Sigmoid colon (tissue), 7 donors: ENCODE measurements at places on chromosomes 16 and 17. TPM values are rescaled to one million over a fixed set of nuclear protein-coding genes. Genes with fewer than 3 reads are reported as not detected.

DNA sequence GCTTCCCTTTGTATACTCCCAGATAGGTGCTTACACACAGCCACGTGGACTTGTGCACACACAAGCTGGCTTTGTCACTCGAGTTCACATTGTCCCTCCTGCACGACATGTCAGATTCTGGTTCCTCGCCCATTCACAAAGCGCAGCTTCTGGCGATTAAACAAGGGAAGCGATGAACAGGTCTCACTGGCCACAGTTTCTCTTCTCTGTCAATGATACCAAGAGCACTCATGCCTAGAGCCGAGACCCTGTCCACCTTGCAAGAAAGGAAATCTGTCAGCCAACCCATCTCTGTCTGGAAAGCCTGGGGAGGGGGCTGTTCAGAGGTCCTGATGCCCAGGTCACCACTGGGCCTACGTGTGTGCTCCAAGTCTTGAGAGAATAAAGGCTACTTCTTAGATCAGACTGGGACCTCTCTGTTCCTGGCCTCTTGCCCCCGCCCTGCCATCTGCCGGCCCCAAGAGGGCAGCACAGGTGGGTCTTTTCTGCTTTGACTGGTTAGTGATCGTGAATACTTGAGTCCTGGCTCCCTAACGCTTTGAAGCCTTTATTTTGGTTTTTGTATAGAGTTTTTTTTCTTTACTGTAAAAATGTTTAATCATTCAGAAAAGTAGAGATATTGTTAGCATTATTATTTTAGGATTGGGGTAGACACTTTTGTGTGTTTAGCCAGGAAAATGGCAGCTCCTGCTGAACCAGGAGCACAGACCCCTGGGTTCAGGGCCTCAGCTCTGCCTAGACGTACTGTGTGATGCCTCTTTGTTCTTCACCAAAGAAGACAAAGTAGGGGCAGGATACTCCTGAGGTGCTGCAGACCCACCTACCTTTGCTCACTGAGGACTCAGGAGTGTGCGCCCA, 104.7 kb downstream of the MRM1 start:
- H3K36me3 ChIP-seq, result no peaks in the 10 kb centered on the region
- no peak overlapping the region for H3K4me3 ChIP-seq
- no peak for DNase-seq
- no peaks in the 10 kb centered on the region for H3K4me1 ChIP-seq
- H3K27me3 ChIP-seq, result peaks cover 7% of the 10 kb centered on the region
- H3K27ac ChIP-seq, result no peak overlapping the region

DNA sequence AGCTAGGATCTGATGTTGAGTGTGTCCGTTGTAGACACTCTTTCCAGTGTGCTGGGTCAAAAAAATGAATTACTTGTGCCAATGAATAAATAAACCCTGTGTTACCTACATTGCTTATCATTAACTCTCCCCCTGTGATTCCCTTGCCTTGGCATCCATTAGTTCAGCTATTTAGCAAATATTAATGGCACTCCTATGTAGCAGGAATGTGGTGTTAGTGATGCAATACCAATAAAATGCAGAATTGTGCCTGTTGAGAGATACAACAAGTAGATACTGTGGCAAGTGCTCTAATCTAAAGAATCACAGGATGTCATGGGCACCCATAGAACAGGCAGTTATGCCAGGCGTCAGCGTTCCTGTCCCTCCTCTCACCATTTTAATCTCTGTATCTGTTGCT, 343.2 kb downstream of the PMP22 start:
- no peak overlapping the region for H3K27ac ChIP-seq
- DNase-seq, result no peak
- H3K36me3 ChIP-seq, result no peaks in the 10 kb centered on the region
- peaks cover 18% of the 10 kb centered on the region for H3K27me3 ChIP-seq
- H3K4me1 ChIP-seq, result no peaks in the 10 kb centered on the region

- no peak overlapping the region for H3K4me3 ChIP-seq
- no peak overlapping the region for H3K27ac ChIP-seq
- H3K4me1 ChIP-seq, result no peaks in the 10 kb centered on the region
- peaks cover 63% of the 10 kb centered on the region for H3K27me3 ChIP-seq
- no peaks in the 10 kb centered on the region for H3K36me3 ChIP-seq
- no peak for DNase-seq
These were observed 369 bp upstream of the BTBD17 start for GRCh38 chr17:74362069-74362405.

DNA sequence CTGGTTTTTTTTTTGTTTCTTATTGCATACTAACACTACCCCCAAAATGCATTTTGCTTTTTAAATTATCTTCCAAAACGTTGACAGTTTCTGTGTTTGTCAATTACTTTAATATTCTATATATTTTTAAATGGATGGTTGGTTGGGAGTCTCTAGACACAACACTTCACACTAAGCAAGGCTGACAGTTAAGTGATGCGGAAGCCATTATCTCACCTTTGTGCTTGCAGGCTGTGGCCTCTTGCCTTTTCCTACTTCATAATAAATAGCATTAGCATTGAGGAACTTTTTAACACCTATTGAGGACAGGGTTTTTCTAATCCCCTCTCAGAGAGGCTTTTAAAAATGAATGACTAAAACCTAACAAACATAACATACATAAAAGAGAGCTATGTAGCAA, 280.8 kb upstream of the TBX2 start:
- H3K4me3 ChIP-seq, result no peak overlapping the region
- H3K36me3 ChIP-seq, result no peaks in the 10 kb centered on the region
- no peak for DNase-seq
- H3K27me3 ChIP-seq, result no peaks in the 10 kb centered on the region

DNA sequence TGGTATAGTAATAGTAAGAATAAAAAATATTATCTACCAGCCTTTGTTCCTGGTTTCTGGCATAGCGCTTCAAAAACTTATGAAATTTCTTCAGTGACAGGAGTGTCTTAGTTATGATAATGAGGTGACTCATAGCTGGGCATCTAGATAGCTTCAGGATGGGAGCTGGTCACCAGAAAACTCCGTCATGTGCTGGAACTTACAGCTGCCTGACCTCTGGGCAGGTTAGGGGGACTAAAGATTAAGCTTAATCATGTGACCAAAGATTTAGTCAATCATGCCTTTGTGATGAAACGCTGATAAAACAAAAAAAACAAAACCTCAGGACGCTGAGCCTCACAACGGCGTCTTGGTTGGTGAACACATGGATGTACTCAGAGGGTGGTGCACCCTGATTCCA, 154.2 kb downstream of the MYO1D start:
- no peaks in the 10 kb centered on the region for H3K27me3 ChIP-seq
- no peaks in the 10 kb centered on the region for H3K4me1 ChIP-seq
- no peak for DNase-seq
- H3K36me3 ChIP-seq, result no peaks in the 10 kb centered on the region
- H3K4me3 ChIP-seq, result no peak overlapping the region

- H3K27ac ChIP-seq, result no peak overlapping the region
- H3K27me3 ChIP-seq, result no peaks in the 10 kb centered on the region
- H3K36me3 ChIP-seq, result no peaks in the 10 kb centered on the region
- H3K4me3 ChIP-seq, result no peak overlapping the region
- DNase-seq, result no peak
- no peaks in the 10 kb centered on the region for H3K4me1 ChIP-seq
These were observed 5.9 kb downstream of the SLC5A11 start for GRCh38 chr16:24851700-24852099.

- H3K4me1 ChIP-seq, result no peaks in the 10 kb centered on the region
- DNase-seq, result no peak
- H3K36me3 ChIP-seq, result no peaks in the 10 kb centered on the region
- H3K27ac ChIP-seq, result no peak overlapping the region
These were observed 225.9 kb upstream of the PMFBP1 start for GRCh38 chr16:72397876-72398275.

DNA sequence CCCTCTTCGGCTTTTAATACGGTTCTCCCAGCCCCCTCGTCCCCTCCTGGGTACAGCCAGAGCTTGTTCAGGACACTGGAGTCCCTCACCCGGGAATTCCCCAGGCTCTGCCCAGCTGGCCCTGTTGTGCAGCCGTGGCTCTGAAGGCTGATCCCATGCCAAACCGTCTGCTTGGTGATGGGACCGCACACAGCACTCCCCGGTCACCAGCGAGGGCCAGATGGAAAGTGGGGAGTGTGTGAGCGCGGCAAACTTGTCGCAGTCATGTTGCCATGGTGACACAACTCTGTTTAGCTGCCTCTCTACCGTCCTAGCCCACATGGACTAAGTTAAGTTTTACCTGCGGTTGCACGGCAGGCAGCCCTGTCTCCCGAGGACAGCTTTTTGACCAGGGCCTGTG, 107.9 kb downstream of the RAP1GAP2 start:
- H3K4me1 ChIP-seq, result no peaks in the 10 kb centered on the region
- no peaks in the 10 kb centered on the region for H3K27me3 ChIP-seq
- DNase-seq, result no peak
- no peak overlapping the region for H3K27ac ChIP-seq

- no peak overlapping the region for H3K27ac ChIP-seq
- H3K4me1 ChIP-seq, result peaks cover 8% of the 10 kb centered on the region
- no peak overlapping the region for H3K4me3 ChIP-seq
- H3K27me3 ChIP-seq, result peaks cover 5% of the 10 kb centered on the region
These were observed 3.9 kb upstream of the SKAP1 start for GRCh38 chr17:48433896-48434295.

DNA sequence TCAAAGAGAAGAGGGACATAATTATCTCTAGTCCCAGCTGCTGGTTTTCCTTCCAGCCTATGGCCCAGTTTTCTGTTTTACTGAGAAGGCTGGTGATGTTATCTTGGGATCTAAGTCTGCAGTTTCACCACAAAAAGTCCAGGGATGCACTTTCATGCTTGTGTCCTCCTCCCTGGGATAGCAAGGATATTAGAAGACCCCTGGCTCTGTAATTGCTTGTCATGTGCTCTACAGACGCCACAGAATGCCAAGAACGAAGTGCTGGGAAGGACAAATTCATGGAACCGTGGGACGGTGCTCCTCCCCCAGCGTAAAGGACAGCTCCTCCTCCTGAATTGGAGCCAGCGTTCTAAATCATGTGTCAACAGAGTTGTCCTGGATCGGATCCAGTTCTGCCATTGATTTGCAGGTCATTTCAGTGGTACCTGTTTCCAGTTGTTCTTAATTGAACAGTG, 8.6 kb downstream of the MAPT start:
- H3K27me3 ChIP-seq, result peaks cover 3% of the 10 kb centered on the region
- H3K36me3 ChIP-seq, result no peaks in the 10 kb centered on the region

DNA sequence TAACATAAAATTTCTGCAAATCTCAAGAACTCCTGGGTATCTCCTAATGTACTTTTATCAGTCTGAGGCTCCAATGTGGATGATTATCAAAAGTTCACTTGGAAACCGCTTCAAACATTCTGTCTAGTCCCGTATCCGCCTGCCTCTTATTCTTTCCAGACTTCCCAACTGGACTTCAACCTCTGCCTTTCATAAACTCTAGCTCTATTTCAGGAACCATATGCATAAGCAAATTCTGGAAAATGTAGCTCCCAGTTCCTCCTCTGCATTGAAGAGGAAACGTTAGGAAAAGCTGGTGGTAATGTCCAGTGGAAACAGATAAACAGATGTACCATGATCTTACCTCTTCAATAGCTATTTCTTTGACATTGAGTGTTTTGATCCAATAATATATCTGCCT, 285.0 kb downstream of the KCNJ2 start:
- H3K4me3 ChIP-seq, result no peak overlapping the region
- no peaks in the 10 kb centered on the region for H3K36me3 ChIP-seq
- H3K27me3 ChIP-seq, result no peaks in the 10 kb centered on the region

DNA sequence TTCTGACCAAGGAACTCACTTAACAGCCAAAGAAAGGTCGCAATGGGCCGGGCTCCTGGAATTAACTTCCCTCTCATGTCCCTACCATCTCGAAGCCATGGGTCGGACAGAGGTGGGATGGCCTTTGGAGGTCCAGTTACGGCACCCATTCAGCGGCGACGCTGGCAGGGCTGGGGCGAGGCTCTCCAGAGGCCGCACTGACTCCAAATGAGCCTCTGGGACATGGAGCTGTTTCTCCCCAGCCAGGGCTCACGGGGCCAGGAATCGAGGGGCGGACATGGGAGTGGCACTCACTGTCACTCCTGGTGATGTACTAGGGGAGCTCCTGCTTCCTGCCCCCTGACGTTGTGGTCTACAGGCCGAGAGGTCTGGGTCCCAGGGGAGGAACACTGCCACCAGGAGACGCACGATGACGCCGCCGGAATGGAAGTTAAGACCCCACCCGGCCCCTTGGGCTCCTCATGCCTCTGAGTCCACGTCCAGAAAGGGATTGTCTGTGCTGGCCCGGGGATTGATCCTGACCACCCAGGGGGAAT, 60.7 kb upstream of the METRNL start:
- no peak overlapping the region for H3K27ac ChIP-seq
- no peaks in the 10 kb centered on the region for H3K4me1 ChIP-seq
- DNase-seq, result no peak
- H3K36me3 ChIP-seq, result no peaks in the 10 kb centered on the region
- H3K4me3 ChIP-seq, result no peak overlapping the region

KRTAP2-2 gene
- not detected for polyA plus RNA-seq

SNX20 gene
- polyA plus RNA-seq, result 9.3 TPM

TBKBP1 gene
- 4.6 TPM for polyA plus RNA-seq

ST3GAL2 gene
- 2.4 TPM for polyA plus RNA-seq

ATP2A1 gene
- polyA plus RNA-seq, result not detected

FNDC8 gene
- not detected for polyA plus RNA-seq

KRT23 gene
- polyA plus RNA-seq, result 0.60 TPM

KRT33A gene
- not detected for polyA plus RNA-seq

ADPRM gene
- polyA plus RNA-seq, result 7.4 TPM

PERCC1 gene
- not detected for polyA plus RNA-seq

NOTUM gene
- 0.22 TPM for polyA plus RNA-seq

KRT31 gene
- polyA plus RNA-seq, result not detected

ANKRD40CL gene
- 60.4 TPM for polyA plus RNA-seq
